ENCODE measurements at places on chromosomes 12 and 14.

GRCh38 chr14:95956601-95957460 is 80.2 kb downstream of the TUNAR start:
- no peak for DNase-seq

DNA sequence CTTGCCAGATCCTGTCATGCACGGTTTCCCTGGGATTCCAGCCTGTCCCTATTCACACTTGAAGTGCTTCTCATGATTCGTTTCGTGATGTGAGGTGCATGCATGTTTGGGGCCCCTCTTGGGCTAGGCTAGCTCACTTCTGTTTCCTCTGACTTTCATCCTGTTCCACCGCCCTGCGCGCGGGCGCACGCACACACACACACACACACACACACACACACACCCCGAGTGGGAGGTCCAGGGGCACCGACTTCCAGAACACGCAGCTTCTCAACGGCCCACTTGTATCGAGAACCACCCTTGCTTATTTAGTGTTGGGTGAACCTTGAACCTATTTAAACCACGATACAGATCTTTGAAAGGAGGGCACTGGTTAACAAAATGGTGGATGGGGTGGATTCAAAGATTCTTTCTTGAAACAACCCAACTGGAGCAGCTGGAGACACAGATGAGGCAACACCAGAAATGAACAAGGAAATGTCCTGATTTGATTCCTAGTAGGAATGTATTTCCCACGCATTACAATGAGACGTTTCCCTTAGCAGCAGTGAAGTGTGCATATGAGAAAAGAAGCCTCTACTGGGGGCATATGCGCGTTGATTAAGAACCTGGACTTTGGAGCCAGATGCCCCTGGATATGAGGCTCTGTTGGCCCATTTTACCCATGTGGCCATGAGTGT is 16.3 kb downstream of the ELK3 start:
- no peak for DNase-seq

GRCh38 chr12:79956896-79957295 is 22.0 kb upstream of the PPP1R12A start:
- DNase-seq: no peak

DNA sequence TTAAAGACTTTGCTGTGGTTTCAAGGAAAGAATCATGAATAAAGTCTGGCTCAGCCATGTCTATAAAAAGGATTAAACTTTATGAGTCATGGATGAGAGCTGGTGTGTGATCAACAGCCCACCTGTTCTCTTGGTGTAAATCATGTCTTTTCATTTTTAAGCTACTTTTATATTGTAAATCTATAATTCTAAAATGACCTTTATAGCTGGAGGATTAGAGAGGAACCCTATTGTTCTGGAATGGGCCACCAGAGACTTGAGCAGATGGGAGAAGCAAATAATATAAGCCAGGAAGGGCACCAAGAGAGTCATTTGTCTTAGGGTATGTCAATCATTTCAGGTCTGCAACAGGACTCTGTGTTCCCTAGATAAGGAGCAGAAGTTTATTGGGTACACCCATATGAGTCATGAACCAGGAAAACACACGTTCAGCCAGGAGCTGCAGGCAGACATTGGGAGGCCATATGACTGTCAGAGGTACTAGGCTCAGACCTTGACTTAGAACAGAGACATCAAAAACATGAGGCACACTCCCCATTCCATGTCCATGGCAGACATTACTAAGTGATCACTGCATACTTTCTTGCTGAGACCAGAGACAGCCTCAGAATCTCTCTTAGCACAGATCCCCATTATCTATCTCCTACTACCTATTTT is 49.3 kb downstream of the NDUFA12 start:
- peak; percentile 36 for DNase-seq

DNA sequence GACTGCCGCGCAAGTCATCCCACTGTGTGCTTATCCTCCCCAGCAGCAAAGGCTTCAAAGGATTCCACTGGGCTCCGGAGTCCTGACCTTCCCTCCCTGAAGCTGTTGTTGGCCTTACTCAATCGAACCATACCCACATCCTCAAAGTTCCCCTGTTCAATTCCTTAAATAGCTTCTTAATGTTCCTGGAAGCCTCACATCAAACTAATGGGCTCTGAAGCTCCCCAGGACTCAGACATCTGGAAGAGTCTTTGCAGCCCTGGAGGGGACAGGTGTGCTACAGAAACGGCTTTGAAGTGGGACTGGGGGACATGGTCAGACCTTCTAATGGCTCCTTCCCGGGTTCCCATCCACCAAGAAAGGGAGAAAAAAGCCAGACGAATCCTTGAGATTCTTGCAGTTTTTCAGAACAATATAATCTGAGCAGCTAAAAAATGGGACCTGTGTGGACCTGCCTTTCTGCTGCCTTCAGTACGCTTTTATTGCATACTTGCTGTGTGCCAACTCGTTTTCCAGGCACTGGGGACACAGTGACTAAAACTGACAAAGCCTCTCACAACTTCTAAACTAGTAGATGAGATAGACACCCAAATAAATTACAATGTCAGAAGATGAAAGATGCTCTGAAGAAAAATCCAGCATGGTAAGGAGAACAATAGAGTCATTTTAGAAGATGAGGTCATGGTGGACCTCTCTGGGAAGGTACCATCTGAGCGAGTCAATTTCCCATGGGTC is 204.5 kb downstream of the MON2 start:
- no peak for DNase-seq

GRCh38 chr12:4899364-4899763 is 10.3 kb upstream of the KCNA1 start:
- no peak for DNase-seq

GRCh38 chr14:49733836-49734235 is 34.1 kb upstream of the KLHDC2 start:
- no peak for DNase-seq

DNA sequence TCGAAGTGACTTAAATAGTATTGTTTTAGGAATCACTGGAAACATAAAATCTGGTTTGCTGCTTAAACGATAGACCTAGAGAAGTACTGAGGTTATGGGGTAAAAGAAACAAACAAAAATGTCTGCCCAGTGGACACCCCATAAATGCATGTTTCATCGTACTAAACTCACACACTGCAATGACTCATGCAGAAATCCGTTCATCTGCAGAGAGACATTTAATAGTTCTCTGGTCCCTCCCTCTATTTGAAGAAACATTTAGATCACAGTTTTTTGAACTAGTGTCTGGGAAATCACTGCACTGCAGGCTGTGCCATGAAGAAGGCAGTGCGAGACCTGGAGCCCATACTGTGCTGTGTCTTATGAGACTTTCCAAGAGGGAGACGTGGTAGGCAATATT is 25.5 kb downstream of the SLC17A8 start:
- no peak for DNase-seq

DNA sequence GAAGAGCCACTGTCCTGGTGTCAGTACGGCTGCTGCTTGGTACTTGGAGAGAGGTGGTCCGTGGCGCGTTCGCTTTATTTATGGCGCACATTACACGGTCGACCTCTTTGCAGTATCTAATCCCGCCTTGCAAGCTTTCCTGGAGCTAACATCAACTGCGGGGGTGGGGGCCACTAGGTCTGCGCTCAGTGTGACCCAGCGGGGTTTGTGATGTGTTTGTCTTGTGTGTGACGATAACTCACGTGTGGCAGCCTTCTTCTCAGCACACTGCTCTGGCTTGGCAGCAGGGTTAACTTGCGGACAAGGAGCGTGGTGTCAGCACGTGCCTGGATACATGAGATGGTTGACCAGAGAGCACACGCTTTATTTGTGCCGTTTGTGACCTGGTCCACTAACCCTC is 122.2 kb upstream of the RTL1 start:
- DNase-seq: no peak

GRCh38 chr12:50088577-50089335 is 3.6 kb downstream of the SMARCD1 start:
- DNase-seq: peak; percentile 82

- no peak for DNase-seq
These were observed 191.2 kb upstream of the PELI2 start for GRCh38 chr14:55927028-55927427.

DNA sequence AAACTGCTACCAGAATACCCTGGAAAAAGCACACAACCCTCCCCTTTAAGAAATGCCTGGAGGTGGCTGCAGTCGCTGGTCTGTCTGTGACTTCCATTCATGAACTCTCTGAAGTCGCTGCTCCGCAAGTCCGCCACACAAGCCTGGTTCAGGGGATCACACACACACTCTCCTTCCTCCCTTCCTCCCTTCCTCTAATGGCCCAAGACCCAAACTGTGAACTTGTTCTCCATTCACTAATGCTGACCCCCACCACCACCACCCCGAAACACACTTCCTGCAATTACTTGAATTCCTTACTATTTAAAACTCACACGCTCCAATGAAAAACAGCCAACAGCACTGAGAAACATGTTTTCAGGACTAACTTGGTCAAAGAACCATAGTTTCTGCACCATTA is 1.0 kb upstream of the LMO3 start:
- DNase-seq: no peak

DNA sequence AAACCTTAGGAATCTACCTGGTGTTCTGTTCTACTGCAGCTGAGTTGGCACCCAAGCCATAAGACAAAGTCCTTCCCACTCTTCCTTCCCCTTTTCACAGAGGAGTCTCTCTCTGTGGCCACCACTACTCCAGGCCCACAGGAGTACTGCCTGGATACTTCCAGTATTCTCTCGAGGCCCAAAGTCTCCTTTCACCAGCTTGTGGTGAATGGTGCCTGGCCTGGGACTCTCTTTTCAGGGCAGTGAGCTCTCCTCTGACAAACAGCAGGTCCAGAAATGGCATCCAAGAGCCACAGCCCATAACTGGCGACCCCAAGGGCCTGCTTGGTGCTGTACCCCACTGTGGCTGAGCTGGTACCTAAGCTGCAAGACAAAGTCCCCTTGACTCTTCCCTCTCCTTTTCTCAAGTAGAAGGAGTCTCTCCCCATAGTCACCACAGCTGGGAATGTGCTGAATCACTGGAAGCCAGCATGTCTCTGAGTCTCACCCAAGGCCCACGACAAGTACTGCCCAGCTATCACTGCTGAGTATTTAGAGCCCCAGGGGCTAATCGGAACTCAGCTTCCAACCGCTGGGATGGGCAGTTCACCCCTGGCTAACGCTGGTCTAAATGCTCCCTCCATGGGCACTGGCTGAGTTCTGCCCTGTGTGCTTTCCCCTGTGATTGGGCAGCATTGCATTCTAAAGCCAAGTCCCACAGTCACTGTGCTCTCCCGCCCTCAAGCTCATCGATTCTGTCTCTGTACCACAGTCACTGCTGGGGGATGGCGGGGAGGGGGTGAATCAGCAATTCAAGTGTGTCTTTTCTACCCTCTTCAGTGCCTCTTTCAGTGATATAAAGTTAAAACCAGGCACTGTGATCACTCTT is 6.1 kb downstream of the A2ML1 start:
- no peak for DNase-seq

GRCh38 chr14:36454599-36455240 is 65.3 kb downstream of the NKX2-1 start:
- DNase-seq: peak; percentile 20

GRCh38 chr14:73968885-73969284 is 18.8 kb downstream of the COQ6 start:
- no peak for DNase-seq

GRCh38 chr12:21757735-21758134 is 16.8 kb downstream of the KCNJ8 start:
- DNase-seq: no peak

DNA sequence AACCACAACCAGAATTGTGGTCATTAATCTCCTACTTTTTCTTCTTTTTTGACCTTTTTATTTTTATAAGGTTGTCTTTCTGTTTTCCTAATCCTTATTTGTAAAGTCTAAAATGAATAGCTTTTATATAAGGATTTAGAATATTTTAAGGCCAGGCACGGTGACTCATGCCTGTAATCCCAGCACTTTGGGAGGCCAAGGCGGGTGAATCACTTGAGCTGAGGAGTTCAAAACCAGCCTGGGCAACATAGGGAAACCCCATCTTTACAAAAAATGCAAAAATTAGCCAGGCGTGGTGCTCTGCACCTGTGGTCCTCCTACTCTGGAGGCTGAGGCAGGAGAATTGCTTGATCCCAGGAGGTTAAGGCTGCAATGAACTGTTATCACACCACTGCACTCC is 55.1 kb downstream of the IFT81 start:
- no peak for DNase-seq

Measured in HuH-7 (cell line).